ENCODE measurements at places on chromosomes 2 and 18.

- DNase-seq = peak; percentile 72
These were observed 65.7 kb upstream of the CNGA3 start for GRCh38 chr2:98280376-98281102.

DNA sequence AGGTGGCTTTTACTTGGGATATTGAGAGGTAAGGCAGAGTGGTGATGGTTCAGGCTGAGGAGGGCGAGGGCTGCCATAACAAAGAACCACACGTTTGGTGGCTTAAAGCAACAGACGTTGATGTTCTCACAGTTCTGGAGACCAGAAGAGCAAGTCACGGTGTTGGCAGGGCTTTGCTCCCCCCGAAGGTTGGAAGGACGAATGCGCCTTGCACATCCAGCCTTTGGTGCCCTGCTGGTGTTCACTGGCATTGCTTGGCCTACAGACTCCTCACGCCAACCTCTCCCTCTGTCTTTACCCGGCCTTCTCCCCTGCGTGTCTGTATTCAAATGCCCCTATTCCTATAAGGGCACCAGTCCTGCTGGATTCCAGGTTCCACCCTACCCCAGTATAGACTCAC lies 125.4 kb downstream of the TPO start:
- DNase-seq = no peak

DNA sequence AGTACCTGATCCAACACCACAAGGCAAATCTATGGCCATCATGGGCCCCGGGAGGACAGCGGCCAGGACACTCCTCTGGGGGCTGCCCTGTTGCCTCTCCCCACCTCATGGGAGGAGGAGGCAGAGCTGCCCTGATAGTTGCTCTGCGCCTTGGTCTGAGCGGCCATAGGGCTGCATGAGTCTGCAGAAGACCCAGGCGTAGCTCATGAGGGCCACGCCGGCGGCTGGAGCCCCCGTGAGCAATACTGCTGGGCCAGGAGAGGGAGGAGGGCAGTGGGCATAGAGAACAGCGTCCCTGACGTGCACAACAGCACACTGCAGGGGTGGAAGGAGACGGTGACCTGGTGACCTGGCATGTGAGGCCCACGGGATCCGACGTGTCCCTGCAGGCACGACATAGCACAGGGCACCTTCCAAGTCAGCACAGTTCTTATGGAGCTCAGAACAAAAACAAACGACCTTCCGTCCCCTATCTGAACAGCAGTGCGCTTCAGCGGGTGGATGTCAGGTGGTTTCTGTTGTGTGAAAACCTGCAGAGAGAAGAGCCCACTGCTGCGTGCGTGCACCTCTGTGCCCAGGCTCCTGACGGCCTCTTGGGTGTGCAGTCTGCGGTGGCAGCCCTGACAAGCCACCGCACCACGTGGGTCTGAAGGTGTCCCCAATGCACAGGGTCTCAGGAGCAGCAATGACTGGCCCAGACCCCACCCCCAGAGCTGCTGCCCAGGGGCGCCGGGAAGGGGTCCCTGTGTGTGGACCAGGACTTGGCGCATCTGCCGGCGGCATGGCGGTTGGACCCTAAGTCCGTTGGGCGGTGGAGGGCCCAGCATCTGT lies 13.0 kb downstream of the STK25 start:
- no peak for DNase-seq

DNA sequence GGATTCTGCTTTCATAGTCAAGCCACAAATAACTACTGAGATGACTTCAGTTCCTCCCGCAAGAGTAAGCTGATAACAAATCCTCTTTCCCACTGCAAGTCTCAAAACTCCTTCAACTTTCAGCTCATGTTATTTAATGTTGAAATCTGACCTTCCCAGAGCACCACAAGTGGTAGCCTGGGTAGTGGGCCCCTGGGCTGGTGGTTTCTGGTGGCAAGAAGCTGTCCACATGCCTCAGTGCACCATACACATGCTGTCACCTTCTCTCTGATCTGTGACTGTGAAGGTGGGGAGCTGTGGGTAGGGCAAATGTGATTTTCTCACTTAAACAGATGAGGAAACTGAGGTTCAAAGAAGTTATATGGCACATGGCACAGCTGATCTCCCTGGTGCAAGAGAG lies 246.1 kb upstream of the EPAS1 start:
- DNase-seq = no peak

DNA sequence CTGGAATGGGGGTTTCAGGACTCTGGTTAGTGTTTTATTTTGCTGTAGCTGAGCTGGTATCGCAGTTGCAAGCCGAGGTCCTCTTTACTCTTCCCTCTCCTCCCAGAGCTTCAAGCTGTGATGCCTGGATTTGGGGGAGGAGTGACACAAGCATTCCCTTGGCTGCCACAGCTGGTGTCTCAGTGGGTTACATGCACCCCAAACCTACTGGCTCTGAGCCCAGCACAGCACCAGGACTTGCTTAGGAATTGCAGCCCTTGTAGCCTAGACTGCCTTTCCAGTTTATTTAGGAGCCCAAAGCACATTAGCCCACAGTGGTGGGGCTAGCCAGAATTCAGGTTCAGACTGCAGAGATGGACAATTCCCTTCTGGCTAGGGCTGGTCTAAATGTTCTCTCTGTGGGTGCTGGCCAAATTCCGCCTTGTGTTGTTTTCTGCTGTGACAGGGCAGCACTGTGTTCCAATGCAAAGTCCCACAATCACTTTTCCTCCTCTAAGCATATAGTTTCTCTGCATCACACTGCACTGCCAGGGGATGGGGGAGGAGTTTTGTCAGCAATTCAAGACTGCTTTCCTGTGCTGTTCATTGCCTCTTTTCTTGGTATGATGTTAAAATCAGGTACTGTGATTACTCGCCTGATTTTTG lies 122.8 kb downstream of the SLC4A10 start:
- no peak for DNase-seq

DNA sequence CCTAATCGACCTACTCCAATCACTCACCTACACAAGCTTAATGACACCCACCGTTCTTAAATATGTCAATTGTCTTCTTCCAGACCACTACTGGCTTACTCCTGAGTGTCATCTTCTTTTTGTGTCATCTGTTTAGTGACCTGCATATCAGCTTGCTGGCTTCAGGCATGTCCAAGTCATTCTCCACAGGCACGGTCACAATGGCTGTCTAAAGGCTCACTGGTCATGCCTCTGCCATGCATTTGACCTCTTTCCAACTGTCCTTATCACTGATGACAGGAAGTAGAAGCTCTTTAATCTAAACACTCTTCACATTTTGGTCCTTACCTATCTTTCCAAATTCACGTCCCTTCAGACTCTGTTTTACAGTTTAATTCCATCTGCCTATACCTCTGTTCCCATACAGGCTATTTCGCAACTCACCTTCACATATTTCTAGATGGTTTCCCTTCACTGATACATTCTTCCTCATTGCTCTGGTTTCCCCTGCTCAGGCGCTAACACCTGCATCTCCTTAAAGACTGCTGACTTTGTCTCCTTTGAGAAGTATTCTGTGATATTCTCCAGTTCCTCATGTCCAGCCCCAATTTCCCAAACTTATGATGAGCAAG lies 217.5 kb downstream of the TRIB2 start:
- no peak for DNase-seq

DNA sequence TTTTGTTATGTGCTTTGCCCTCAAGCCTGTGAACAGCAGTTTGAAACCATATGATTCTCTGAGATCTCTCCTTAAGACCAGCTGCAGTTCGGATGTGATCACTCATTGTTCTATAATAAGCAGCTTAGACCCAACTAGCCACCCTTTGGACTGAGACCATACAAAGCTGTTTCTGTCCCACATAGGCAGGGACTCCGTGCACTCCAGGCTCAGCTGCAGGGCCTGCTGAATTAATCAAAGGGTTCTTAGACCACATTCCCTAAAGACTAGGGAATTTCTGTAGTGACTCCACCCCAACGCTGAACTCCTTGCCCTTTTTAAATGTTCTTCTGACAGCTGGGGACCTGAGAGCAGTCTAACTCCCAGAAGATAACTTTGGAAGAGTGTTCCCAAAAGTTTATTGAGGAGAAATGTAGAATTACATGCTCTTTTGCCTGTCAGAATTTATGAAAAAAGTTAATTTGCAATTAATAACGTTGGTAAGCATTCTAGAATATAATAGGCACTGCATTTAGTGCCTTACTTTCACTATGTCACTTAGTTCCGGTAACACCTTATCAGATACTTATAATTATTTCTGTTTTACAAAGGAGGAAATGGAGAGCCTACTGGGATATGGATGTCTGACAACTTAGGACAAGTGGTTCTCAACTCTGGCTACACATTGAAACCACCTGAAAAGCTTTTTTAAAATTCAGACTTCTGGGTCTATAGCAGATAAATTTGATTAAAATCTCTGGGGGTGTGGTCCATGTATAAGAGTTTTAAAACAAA lies 42.3 kb downstream of the GULP1 start:
- no peak for DNase-seq

- DNase-seq = no peak
These were observed 212.8 kb upstream of the BOD1L2 start for GRCh38 chr18:56934131-56934530.

DNA sequence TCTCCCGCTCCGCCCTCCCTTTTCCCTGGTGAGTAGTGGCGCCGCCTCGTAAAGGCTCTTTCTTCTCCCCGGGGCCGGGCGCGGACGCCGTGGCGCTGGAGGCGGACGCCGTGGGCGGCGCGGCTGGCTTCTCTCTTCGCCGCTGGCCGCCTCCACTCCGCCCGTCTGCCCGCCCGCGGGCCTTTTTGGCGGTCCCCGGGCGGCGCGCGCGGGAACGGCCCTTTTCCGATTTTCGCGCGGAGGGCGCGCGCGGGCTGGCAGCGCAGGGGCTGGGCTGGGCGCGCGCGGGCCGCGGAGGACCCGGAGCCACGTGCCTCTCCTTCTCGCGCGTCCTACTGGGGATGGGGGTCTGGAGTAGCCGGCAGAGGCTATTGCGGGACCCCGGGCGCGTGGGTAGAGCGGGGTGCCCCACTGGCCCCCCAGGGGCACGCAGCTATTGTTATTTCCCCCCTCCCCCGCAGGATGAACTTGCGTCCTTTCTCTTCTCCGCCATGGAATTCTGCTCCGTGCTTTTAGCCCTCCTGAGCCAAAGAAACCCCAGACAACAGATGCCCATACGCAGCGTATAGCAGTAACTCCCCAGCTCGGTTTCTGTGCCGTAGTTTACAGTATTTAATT lies 472 bp downstream of the SLC20A1 start:
- DNase-seq = no peak

DNA sequence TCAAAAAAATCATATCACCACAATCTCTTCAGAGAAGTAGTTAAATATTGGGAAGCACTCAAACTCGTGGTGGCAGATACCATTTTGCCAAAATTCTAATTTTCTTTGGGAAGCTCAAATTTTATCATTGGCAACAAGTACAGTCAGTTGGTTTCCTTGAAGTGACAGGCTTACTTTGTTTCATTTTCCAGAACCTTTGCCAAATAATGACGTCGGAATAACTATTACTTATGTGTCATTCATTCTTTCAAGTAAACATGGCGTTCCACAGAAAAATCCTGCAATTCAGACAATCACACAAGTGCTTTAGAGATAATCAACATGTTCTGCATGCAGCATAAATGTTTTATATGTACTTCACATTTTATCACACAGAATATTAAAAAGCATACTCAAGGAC lies 5.4 kb downstream of the TTLL4 start:
- DNase-seq = no peak

- DNase-seq = no peak
These were observed 433.7 kb upstream of the TRIB2 start for GRCh38 chr2:12282780-12283695.

- no peak for DNase-seq
These were observed 541.8 kb downstream of the SOX11 start for GRCh38 chr2:6233993-6234392.

- DNase-seq = no peak
These were observed 249.4 kb downstream of the HDAC4 start for GRCh38 chr2:239151201-239152131.

GRCh38 chr2:63053889-63054602 lies 3.4 kb downstream of the OTX1 start:
- DNase-seq = no peak

GRCh38 chr2:85695121-85695520 lies 963 bp downstream of the GNLY start:
- no peak for DNase-seq
